Stimulated activated CD8-positive, alpha-beta memory T cell treated with anti-CD3 and anti-CD28 coated beads, Interleukin-7, amount 100 ng/mL, for 24 hours (primary cell): ENCODE measurements at places on chromosomes 12 and 14.

- DNase-seq, result no peak
Observed at GRCh38 chr12:95074766-95075165, 1.3 kb upstream of the NR2C1 start.

- no peak for DNase-seq
Observed at GRCh38 chr12:15689751-15690191, 99.4 kb downstream of the EPS8 start.

DNA sequence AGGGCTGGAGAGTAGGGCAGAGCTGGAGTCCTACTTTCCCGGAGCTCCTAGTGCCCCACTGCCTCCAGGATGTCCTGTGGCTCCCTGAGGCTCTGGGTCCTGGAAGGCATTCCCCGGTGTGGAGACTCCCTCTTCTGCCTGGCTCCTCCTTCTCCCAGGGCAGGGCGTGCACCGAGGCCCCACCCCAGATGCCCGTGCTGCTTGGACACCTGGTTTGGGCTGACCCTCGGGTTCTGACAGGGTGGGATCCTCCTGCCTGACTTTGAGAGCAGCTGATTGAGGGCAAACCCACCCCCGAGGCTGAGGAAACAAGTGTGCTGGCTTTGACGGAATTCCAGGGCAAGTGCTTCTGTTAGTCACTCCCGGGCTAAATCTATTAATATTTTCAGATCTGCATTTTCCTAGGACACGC is 15.4 kb downstream of the TEAD4 start:
- DNase-seq, result no peak

DNA sequence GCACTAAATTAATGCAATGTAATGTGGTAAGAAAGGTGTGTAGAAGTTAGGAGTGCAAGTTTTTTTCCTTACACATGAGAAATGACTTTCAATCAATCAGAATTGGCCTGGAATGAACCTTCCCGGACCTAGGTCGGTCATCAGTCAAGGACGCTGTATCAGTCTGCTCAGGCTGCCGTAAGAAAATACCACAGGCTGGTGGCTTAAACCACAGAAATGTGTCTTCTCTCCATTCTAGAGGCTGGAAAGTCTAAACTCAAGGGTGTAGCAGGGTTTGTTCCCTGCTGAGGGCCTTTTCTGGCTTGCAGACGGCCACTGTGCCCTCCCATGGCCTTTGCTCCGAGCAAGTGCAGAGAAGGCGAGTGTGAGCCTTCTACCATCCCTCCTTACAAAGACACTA is 86.6 kb upstream of the DYNC1H1 start:
- no peak for DNase-seq

- no peak for DNase-seq
Observed at GRCh38 chr14:100888789-100889315, 14.7 kb downstream of the RTL1 start.

DNA sequence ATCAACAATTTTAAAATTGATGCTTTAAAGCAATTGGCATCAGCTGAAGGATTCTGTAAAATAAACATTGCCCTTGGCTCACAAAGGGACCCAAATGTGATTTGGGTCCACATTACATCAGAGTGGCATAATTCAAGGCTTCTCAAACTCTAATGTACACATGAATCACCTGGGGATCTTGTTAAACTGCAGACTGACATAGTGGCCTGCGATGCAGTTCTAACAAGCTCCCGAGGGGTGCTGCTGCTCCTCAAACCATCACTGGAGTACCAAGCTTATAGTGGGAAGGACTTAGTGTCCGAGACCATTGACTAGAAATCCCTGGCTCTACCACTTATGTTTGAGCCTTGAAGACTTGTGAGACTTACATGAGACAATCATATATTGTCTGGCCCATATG is 31.8 kb upstream of the DNM1L start:
- no peak for DNase-seq

DNA sequence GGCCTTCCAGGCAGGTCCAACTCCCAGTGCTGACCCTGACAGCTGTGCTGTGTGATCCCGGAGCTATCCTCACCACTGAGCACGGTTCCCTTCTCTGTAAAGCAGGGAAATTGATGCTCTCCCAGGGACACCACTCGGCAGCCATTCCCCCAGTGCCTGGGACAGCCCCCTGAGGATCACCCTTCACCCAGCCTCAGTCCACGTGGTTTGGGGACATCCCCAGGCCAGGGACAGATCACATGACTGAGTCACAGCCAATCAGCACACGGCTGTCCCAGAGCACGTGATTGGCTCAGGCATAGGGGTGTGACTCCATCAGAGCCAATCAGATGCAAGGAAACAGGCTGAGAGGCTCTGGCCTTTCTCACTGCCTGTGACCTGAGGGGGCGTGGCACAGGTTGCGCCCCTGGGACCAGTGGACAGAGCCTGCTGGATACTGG is 68.8 kb upstream of the SFSWAP start:
- DNase-seq, result no peak

DNA sequence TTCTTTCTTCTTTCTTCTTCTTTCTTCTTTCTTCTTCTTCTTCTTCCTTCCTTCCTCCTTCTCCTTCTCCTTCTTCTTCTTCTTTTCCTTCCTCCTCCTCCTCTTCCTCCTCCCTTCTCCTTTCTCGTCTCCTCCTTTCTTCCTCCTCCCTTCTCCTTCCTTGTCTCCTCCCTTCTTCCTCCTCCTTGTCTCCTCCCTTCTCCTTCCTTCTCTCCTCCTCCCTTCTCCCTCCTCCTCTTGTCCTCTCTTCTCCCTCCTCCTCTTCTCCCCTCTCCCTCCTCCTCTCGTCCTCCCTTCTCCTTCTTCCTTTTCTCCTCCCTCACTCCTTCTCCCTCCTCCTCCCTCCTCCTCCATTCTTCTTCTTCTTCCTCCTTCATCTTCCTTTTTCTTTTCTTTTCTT is 44.5 kb downstream of the NUBPL start:
- DNase-seq, result no peak

DNA sequence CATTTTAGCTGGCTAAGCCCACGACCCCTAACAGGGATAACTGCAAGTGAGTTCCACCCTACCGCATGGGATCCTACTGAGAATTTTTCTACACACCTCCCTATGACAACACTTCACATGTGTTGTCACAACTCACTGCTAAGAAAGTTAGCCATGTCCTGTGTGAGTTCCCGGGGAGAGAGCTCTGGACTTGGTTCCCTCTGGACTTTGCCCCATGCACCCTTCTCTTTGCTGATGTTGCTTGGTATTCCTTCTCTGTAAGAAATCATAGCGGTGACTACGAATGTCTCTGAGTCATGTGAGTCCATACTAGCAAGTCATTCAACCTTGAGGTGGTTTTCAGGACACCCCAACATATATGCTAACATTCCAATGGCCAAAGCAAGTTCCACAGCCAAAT is 9.5 kb upstream of the CDKN3 start:
- DNase-seq, result no peak

DNA sequence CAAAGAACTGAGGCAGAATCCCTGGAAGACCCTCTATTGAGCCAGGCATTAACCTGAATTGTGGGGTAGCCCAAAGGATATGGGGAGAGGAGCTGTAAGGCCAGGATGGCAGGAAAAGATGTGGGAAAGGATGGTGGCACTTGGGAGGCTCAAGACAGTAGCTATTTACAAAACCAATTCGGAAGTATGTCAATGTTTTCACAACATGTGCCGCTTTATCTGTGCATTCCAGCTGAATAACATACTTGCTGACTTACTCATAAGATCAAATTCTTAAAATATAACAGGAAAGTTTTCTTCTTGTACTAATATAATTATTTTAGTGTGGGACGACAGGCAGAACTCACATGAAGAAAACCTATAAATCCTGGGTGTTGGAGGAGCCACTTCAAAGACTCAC is 10.6 kb downstream of the BBS10 start:
- DNase-seq, result no peak

DNA sequence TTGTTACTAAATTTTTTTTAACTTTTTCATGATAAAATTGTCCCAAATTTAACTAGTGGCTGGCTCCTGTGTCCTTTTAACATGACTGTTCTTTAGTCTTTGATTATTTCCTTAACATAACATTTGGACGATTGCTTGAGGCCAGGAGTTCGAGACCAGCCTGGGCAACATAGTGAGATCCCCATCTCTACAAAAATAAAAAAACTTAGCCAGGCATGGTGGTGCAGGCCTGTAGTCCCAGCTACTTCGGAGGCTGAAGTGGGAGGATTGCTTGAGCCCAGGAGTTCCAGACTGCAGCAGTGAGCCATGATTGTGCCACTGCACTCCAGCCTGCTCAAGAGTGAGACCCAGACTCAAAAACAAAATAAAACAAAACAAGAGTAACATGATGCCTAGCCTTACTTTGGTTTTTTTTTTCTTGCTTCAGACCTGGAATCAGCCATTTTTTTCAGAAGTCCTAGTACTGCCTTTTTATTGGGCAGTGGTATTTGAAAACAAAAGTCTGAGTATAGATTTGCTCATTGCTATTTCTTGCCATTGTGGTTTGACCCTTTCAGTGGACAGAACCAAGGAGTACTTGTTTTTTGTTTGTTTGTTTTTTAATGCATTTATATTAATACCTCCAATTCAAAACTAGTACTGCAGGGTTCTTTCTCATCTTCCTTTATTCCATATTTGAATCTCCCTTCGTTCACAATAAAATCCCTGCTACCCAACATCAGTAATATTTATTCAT is 4.8 kb downstream of the TOGARAM1 start:
- DNase-seq, result no peak

GRCh38 chr12:70032076-70032475 is 207.0 kb downstream of the MYRFL start:
- DNase-seq, result no peak

DNA sequence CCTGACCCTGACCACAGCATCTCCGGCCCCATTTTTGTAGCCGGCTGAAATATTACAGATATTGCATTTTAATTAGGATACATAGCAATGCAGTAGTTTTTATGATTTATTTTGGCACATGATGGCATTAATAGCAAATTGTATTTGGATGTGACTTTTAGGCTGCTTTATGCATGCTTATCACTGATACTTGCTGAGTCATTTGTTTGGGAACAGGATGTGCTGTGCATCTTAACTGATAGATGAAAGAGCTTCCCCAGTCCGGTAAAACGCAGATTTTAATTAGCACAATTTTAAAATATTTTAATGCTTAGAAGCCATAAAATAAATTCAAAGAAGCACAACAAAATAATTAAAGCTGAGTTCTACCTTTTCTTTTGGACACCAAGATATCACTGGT is 90.7 kb downstream of the OTOGL start:
- DNase-seq, result no peak

GRCh38 chr12:52354200-52354599 is 13.1 kb downstream of the KRT85 start:
- DNase-seq, result no peak

- no peak for DNase-seq
Observed at GRCh38 chr14:68318828-68319227, 474.0 kb downstream of the ZFP36L1 start.

GRCh38 chr14:92780444-92781232 is 13.5 kb upstream of the GOLGA5 start:
- no peak for DNase-seq

- no peak for DNase-seq
Observed at GRCh38 chr12:65756956-65757511, 67.2 kb upstream of the HMGA2 start.

DNA sequence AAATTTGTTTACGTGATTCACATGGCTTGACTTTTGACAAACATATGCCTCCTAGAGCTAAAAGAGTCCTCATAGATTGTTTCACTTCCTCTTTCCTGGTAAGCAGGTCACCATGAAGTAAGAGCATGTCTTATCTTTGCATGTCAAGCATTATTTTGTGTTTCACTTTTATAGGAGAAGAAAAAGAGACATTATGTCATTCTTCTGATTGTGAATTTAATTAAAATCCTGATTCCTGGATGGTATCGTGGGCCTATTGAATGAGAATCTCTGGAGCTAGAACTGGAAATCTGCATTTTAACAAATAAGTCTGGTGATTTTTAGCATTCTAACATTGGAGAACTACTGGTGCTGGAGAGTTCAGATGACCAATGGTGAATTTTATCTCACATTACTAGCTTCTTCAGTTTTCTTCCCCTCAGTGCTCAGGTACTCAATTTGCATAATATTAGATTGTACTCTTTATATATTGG is 218.6 kb upstream of the ATP2B1 start:
- no peak for DNase-seq

- DNase-seq, result peak; percentile 80
Observed at GRCh38 chr12:117236456-117237001, 46.3 kb upstream of the FBXO21 start.

DNA sequence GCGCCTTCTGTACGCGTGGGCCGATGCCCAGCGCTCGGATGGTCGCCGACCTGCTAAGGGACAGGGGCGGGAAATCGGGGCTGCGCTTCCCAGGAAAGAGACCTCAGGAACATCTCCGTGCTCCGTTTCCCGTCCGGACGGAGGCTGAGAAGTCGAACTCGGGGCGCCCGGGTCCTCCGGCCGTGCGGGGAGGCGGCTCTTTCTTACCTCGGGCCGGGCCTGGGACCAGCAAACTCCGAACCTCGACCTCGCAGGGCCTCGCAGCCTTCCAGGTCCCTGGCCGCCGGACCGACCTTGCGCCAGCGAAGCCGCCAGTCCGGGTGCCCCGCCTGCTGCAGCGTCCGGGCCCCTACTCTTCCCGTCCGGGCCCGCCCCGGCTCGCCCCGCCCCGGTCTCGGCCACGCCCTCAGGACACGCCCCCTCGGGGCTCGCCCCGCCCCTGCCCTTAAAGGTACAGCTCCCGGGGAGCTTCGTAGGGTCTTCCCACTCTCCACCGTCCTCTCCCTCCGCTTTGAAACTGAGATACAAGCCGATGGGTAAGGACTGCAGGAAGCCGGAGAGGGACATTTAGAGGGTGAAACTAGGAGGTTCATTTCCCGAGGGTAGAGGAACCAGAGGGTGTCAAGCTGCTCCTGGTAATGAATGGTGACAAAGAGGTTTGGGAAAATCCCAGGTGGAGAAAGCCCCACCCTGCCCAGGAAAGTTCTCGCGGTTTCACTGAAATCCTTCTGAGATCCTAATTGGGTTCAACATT is at the start of gene SLC8B1:
Gene SLC8B1 (minus strand): TSS at position 324 of the 754 bp plus-strand sequence. CDS start 2,231 bp downstream, outside the sequence.
- peak; percentile 84 for DNase-seq

DNA sequence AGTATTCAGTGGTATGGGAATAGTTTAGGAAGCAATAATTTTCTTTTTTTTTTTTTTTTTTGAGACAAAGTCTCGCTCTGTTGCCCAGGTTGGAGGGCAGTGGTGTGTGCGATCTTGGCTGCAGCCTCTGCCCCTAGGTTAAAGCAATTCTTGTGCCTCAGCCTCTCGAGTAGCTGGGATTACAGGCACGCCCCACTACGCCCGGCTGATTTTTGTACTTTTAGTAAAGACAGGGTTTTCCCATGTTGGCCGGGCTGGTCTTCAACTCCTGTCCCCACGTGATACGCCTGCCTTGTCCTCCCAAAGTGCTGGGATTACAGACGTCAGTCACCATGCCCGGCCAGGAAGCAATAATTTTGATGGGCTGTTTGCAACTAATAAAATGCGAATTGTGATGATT is 62.1 kb downstream of the ATG14 start:
- DNase-seq, result no peak

GRCh38 chr12:108090932-108091678 is 38.0 kb upstream of the WSCD2 start:
- DNase-seq, result no peak
